ENCODE measurements at places on chromosomes 5 and 9. TPM values are rescaled to one million over a fixed set of nuclear protein-coding genes. Genes with fewer than 3 reads are reported as not detected.

DNA sequence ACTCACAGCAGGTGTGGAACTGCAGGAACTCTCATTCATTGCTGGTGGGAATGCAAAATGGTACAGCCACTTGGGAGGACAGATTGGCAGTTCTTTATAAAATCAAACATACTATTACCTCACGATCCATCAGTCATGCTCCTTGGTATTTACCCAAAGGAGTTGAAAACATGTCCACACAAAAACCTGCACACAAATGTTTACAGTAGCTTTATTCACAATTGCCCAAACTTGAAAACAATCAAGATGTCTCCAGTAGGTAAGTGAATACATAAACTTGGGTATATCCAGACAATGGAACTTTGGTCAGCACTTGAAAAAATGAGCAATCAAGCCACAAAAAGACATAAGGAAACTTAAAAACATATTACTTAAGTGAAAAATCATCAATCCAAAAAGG is 215.5 kb downstream of the IRX1 start:
- DNase-seq: no peak

DNA sequence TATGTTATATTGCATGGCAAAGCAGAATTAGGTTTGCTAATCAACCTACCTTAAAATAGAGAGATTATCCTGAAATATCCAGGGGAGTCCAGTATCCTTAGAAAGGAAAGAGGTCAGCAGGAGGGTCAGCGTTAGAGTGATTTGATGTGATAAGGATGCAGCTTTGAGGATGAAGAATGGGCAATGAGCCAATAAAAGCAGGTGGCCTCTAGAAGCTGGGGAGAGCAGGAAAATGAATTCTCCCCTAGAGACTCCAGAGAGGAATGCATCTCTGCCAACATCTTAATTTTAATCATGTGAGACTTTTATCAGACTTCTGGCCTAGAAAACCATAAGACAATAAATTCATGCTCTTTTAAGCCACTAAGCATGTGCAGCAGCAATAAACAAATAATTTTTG is 65.7 kb upstream of the SYK start:
- DNase-seq: no peak

The SPATA31C1 gene
- total RNA-seq: not detected

The LCN6 gene
- total RNA-seq: not detected

DNA sequence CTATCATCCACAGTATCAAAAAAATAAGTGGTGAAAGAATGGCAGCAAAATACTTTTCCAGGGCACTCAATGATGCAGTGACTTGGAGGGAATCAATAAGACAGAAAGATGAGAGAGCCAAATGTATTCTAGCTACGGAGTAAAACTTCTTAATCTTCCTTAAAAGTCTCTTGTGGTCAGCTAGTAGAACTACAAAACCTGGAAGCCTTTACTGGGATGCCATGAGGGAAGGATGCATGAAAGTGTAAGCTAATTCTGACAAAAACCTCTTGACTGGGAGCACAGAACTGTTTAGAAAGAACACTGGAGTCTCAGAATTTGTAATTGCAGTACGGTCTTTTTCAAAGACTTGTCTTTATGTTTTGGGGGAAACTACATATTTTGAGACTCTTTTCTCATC is 432.8 kb upstream of the PTPRD start:
- DNase-seq: no peak

DNA sequence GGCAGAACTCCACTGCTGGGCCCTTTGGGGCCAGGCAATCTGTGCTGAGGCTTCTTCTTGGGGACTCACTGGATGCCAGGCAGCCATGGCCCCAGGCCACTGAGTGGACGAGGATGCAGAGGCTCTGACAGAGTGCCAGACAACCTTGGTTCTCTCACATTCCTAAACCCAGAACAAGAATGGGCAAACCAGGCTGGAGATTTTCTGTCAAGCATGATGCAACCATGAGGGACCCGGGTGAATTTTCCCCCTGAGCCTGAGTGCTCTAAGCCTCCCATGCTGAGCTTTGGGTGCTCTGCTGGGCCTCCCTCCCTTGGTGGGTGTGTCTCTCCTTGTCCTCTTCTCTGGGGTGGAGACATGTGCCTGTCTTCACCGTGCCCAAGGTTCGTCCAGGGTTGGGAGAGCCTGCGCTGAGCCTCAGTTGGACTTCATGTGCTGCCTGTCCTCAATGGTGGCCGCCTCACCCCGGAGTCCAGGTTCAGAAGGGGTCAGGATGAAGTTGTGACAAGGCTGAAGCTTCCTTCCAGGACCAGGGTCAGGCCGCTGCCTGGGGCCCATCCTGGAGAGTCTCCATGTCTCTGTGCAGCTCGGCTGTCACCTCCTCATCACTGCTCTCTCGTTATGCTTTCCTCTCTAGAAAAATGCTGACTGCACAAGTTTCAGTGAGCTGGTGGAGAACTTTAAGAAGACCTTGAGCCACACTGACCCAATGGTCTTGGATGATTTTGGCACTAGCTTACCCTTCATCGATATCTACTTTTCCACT is 24.1 kb downstream of the PITX1 start:
- no peak for DNase-seq

The SUSD3 gene
- total RNA-seq: 8.7 TPM

- peak; percentile 76 for DNase-seq
Measured at GRCh38 chr9:92970467-92970923, 23.2 kb downstream of the FGD3 start.

DNA sequence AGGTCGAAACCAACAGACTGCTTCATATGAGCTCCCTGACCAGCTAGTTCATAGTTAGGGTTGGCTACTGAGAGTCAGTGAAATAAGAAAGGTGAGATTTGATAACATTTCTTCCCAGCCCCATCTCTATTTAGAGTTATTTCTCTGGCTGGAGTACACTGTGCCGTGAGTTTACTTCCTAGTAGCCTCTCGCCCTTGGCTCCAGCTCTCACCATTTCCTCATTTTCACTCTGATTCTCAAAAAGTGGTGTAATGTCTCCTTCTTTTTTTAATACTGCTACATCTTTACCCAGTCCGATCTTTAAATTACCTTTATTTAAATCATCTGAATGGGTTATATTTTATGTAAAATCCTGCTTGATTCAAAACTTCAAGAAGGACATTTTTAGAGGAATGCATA is 100.4 kb upstream of the FAM174A start:
- DNase-seq: no peak

- no peak for DNase-seq
Measured at GRCh38 chr9:27377147-27377807, 80.3 kb upstream of the EQTN start.

The PPWD1 gene
- total RNA-seq: 38.9 TPM

DNA sequence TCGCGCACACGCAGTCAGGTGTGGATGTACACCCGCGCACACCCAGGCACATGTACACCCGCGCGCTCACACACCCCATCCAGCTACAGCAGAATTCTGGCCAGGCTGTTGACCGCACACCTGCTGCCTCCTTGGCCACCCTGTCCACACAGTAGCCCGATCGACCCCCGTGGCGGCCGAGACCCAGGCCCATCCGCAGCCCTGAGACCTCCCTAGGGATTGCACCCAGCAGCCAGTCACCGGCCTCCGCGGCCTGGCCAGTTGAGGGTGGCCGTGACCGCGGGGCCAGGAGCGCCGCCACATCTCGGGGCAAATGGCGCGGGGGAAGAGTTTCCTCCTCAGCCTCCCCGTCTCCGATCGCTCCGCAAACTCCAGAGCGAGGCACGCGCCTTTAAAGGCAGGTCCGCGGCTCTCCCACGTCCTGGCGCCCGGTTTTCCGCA is 774 bp upstream of the ADAMTS16 start:
- DNase-seq: no peak

The SLC25A2 gene
- 0.33 TPM for total RNA-seq

GRCh38 chr9:131735238-131736128 is 4.4 kb downstream of the RAPGEF1 start:
- DNase-seq: no peak

- no peak for DNase-seq
Measured at GRCh38 chr5:89546657-89547056, 663.7 kb upstream of the MEF2C start.

DNA sequence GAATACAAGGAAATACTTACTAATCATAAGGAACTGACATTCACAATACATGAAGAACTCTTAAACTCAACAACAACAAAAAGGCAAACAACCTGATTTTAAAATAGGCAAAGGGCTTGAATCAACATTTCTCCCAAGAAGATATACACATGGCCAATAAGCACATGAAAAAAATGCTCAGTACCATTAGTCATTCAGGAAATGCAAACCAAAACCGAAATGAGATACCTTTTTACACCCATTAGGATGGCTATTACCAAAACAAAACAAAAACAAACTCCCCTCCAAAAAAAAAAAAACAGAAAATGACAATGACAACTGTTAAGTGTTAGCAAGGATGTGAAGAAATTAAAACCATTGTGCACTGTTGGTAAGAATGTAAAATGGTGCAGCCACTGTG is 104.1 kb upstream of the ZNF462 start:
- DNase-seq: no peak

Data from PC-9 (cell line).